Stimulated activated CD8-positive, alpha-beta memory T cell treated with anti-CD3 and anti-CD28 coated beads, Interleukin-2, amount 100 ng/mL, for 48 hours (primary cell): ENCODE measurements at places on chromosomes 13 and 19.

- DNase-seq, result no peak
Observed at GRCh38 chr19:56222901-56223300, 20.8 kb downstream of the ZSCAN5C start.

GRCh38 chr13:66068683-66069082 is 1161.5 kb downstream of the PCDH9 start:
- DNase-seq, result no peak

- no peak for DNase-seq
Observed at GRCh38 chr19:51027873-51028272, 1.5 kb upstream of the KLK11 start.

- DNase-seq, result no peak
Observed at GRCh38 chr19:43633520-43633919, 6.1 kb downstream of the CADM4 start.

DNA sequence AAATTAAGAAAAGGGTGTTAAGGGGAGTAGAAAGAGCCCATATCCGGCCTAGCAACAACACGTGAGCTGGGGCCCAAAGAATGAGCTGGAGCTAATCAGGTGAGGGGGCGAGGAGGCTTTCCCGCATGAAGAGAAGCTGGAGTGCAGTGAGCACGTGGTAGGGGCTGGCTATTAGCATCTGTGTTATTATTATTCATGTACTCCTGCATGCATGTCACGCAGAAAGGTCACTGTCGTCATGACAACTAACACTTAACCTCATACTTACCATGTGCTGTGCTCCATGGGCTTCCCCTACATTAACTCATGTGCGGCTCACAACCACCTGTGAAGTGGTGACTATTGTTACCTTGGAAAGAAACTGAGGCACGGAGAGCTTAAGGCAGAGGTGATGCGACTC is 227.6 kb upstream of the UBL3 start:
- no peak for DNase-seq

DNA sequence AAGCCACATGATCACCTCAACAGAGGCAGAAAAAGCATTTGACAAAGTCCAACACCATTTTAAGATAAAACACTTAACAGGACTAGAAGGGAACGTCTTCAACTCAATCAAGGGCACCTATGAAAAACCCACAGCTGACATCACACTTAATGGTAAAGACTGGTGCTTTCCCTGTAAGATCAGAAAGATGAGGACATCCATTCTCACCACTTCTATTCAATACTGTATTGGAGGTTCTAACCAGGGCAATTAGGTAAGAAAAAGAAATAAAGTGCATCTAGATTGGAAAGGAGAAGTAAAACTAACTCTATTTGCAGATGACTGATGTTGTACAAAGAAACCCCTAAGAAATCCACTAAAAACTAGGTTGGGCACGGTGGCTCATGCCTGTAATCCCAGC is 11.2 kb upstream of the AKAP8 start:
- DNase-seq, result no peak

DNA sequence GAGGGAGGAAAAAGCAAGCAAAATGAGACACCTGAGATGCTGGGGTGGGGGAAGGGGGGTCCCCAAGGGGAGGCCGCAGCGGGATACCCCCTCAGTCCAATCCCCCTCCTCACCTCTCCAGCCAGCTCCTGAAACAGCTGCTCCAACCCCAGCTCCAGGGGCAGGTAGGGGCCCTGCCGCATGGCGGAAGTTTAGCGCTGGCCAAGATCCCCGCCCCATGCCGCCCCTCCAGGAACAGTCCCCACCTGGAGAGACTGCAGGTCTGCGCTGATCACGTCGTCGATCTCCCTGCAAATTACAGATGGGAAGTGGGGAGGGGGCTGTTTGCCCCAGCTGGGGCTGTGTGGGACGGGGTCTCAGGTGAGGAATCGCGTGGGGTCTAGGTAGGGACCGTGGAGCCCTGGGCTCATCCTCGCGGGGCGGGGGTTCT is 9.0 kb downstream of the CAPN12 start:
- no peak for DNase-seq

DNA sequence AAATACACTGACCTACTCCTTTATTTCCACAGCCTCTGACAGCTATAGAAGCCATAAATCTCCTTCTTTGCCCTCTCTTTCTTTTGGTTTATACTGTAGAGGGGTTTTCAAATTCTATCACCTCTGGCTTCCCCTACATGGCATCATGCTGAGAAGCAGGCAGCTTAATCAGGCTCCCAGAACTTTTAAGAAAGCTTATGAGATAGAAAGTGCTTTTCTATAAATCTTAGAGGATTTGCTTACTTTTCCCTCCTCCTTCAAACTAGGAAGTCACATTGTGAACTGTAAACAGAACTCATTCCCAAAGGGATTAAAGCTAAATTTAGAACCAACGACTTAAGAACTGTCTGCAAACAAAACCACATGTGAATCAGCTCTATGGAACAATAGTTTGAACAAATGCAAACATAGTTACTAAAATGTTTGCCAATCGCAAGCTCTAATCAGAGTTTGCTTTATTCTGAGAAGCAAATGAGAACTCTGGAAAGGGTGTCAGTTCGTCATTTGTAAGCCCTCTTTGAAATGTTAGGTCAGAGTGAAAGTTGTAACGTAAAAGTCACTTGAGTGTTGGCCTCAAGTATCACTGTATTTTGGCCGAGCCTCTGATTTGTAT is 344.1 kb downstream of the RFC3 start:
- DNase-seq, result no peak

- no peak for DNase-seq
Observed at GRCh38 chr19:39251846-39252245, 3.2 kb upstream of the IFNL4 start.

- no peak for DNase-seq
Observed at GRCh38 chr13:52187029-52187423, 27.6 kb upstream of the NEK3 start.

- DNase-seq, result no peak
Observed at GRCh38 chr19:900302-901111, 7.2 kb downstream of the RNU6-9 start.
